Lung (tissue), 17 donors: ENCODE measurements at places on chromosomes 3 and 15. TPM values are rescaled to one million over a fixed set of nuclear protein-coding genes. Genes with fewer than 3 reads are reported as not detected.

- DNase-seq: no peak
These were observed 59.4 kb downstream of the HACD2 start for GRCh38 chr3:123525433-123525832.

DNA sequence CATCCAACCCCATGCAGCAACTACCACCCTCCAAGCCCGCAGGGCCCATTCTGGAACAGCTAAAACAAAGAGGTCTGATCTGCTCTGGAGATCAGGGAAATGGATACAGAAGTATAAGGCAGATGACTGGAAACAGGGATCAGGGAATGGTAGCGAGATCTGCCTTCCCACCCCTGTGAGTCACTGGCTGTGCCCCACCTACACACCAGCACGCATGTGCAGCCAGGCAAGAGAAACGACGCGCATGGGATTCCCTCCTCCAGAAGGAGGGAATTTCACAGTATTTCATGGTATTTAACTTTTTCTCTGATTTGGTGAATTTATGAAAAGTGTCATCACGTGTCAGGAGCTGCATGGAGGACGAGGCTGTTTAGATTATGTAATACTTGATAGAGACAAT lies 116.7 kb downstream of the ARRDC4 start:
- DNase-seq: no peak

GRCh38 chr3:181906338-181906737 lies 194.6 kb downstream of the SOX2 start:
- no peak for DNase-seq

GRCh38 chr3:24161841-24162240 lies 216.8 kb downstream of the NR1D2 start:
- peak; percentile 23 for DNase-seq

GRCh38 chr15:80507638-80508316 lies 103.6 kb downstream of the ARNT2 start:
- peak; percentile 96 for DNase-seq

DNA sequence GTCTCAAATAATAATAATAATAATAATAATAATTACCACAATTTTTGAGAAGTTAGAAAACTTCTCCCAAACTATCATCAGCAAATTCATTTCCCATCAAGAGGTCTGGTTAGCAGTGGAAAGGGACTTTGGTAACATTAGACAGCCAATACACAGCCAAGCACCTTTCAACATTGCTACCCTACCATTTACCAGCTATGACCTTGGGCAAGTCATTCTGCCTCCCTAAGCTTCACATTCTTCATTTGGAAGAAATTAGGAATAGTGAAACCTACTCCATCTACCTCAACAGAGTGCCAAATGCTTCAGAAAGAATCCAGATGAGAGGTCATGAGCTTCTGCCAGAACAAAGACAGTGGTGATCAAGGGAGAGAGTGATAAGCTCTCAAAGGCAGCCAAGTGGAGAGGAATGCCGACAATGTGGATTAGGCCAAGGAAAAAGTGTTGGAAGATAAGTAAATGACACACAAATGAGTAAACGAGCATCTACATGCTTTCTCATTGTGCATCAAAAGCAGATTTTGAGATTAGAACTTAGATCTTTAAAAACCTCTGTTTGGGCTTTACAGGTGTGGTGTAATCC lies 42.9 kb upstream of the LPP start:
- no peak for DNase-seq

GRCh38 chr3:34323517-34323916 lies 525.1 kb downstream of the PDCD6IP start:
- no peak for DNase-seq

DNA sequence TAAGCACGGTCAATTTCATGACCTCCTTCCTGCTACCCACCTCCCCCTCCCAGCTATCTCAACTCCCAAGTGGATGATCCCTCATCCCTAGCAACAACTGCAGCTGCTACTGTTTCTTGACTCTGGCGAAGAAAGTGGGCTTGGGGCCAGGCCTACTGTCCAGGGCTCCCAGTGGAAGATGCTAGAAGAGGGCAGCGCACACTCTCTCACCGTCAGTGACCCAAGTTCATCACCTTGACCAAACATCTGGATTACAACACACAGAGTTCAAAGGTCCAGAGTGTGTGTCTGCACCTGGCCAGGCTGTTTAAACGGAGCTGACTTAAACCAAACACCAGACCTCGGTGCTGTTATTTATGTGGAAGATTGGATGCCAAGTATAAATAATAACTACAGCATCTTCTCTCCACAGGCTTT lies 385.6 kb downstream of the SHQ1 start:
- DNase-seq: peak; percentile 74

DNA sequence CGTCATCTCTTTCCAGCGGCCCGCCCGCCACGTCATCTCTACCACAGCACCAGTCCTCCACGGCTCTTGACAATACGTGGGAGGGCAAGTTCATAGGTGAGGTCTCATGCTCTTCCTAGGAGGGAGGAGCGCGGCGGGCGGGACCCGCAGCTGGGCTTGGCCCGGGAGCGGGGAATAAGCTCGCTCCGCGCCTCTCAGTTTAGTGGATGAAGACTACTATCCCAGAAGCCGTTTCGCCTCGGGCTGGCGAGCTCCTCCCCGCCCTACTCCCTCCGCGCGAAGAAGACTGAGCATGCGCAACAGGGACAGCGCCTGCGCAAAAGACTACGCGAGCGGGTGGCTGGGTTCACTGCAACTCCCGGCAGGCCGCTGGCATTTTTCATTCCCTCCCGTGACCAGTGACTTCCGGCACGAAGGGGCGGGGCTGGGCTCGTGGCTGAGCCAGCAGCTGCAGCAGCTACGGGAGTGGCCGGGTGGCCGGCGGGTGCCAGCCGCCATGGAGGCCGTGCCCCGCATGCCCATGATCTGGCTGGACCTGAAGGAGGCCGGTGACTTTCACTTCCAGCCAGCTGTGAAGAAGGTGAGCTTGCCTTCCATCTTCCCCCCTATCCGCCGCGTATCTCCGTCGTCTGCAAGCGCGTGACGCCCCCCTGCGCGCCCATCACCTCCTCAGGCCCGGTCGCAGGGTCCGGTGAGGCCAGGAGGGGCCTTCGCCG lies at the start of gene PTPN23:
PTPN23 (plus strand) TSS at position 421 of the 716 bp plus-strand sequence; CDS start at position 497, 76 bp downstream.
- peak; percentile 100 for DNase-seq

DNA sequence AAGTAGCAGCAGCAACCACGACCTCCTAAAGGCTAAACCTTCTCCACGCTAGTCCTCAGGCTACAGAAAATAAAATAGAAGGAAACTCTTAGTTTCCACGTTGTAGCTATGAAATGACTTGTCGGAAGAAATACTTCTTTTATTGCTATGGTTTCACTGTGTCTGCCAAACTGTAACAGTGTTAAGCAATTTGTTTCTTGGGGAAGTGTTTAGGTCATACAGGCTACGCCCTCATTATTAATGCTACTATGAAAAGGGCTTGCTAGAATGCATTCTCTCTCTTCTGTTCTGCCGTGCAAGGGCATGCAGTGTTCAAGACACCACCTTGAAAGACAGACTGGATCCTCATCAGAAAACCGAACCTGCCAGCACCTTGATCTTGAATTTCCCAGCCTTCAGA lies 462.7 kb downstream of the PLOD2 start:
- peak; percentile 35 for DNase-seq

DNA sequence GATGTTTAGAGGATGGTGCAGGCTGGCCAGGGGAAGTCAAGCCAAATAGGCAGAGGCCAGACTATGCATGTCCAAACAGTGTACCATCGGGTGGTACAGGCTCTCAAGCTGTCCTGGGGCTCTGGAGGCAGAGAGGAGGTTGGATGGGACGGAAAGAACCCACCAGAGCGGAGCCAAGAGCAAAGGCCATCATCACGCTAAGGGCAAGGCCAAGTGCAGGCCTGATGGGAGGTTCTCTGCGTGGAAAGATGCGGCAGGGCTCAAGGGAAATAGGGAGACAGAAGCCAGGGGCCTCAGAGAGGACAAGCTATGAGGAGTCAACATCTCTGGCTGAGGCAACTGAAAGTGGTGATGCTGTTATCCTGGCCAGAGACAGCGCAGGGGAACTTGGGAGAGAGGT lies 102.7 kb downstream of the ASB7 start:
- DNase-seq: no peak

STARD9 gene
- 12.3 TPM for total RNA-seq

TICRR gene
- total RNA-seq: 1.7 TPM

ZXDC gene
- total RNA-seq: 44.5 TPM

PAQR9 gene
- total RNA-seq: not detected
